Activated CD4-positive, alpha-beta T cell treated with anti-CD3 and anti-CD28 coated beads, Interleukin-2, amount 50 U/mL, for 1 hour (primary cell): ENCODE measurements at places on chromosomes 1 and 21.

DNA sequence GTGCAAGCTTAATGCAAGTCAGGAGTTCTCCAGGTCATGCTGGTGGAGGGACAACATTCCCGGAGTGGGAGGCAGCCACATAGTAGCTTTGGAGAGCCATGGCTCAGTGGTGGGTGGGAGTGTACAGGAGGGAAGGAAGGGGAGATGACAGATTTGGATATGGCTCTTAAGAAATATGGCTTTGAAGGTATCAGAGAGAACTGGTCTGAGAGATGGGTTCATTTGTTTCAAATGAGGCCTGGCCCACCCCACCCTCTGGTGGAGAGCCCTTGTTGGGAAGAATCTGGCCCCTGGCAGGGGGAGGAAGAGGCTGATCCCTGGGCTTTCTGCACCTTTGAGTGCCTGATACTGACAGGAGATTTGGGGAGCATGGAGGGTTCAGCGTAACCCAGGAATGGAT is 6.1 kb downstream of the DMBX1 start:
- no peak for DNase-seq

DNA sequence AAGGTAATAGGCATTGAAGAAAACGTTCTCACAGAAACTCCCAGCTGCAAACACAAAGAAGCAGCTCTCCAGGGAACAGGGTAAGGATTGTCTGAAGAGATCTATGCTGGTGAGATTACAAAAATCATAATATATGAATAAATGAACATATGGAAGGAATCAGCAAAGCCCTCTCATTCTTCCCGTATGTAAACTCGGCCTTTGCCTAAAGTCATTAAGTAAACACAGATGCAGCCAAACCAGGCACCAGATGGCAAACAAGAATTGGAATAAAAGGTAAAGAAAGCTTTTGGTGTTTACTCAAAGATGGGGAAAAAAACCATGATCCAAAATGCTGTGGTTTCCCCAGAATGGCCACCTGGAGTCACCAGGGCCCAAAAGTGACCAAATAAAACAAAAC is 76.6 kb upstream of the HOOK1 start:
- DNase-seq = no peak

GRCh38 chr1:83910461-83910860 is 88.5 kb downstream of the TTLL7 start:
- no peak for DNase-seq

- no peak for DNase-seq
Measured at GRCh38 chr1:242470774-242471173, 53.7 kb downstream of the PLD5 start.

DNA sequence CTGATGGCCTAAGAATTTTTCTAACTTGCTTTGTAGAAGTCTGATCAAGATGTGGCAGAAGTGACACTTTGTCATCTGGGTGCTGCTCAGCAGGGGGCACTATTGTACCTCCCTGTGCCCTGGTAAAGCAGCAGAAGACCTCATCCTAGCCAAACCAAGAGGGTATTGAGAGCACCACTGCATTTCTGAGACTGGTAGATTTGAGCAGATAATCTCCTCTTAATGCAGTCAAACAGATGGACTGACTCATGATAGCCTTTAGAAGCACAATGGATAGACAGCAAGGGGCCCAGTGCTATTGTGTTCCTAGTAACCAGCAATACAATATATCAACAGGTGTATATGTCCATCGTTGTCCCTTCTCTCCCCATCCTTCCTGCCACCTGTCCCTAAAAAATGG is 5.7 kb downstream of the TPM3 start:
- DNase-seq = peak; percentile 65

- DNase-seq = no peak
Measured at GRCh38 chr1:60171801-60172200, 98.2 kb upstream of the C1orf87 start.

DNA sequence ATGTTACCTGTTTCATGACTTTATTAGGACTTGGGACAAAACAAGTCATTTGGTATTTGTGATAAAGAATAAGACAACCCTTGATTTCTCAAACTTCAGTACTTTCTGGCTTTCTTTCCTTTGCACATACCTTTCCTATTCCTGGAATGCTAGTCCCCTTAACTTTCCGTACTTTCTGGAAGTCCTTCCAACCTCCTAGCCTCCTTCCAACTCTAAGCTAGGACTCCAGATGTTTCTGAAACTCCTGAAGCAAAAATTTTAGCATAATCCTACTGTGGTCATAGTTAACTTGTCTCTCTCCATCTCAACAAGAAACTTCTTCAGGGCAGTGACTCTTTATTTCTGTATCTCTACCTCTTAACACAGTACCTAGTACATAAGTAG is 19.8 kb upstream of the C1orf105 start:
- DNase-seq = no peak

- no peak for DNase-seq
Measured at GRCh38 chr1:47241114-47242113, 9.4 kb upstream of the TAL1 start.

- DNase-seq = no peak
Measured at GRCh38 chr1:241532162-241532531, at the start of gene KMO. Gene KMO (plus strand): TSS chr1:241532378. CDS start chr1:241532445, 67 bp downstream.

DNA sequence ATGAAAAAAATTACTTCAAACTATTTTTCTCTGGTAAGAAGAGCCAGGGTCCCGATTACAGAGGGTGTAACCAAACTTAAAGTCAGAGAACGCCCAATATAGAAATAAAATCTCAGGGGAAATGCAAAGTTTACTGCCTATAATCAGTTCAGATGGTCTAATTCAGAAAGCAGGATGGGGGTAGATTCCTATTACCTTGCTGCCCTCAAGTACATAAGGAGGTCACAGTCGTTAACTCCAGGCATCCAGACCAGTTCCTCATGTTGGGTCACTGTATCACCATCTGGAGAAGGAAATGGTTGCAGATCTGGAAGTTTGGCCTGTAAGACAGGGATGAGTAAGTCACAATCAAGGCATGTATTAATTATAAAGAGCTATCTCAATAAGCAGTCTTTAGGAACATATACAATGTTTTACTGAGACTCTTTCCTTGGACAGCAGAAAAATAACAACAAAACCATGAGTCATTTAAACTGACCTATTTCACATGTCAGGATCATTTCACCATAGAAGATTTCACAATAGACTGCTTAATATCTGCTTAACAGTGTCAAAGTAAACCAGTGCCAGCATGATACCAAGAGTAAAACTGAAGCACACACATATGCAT is 179.4 kb downstream of the SLC45A1 start:
- DNase-seq = no peak

DNA sequence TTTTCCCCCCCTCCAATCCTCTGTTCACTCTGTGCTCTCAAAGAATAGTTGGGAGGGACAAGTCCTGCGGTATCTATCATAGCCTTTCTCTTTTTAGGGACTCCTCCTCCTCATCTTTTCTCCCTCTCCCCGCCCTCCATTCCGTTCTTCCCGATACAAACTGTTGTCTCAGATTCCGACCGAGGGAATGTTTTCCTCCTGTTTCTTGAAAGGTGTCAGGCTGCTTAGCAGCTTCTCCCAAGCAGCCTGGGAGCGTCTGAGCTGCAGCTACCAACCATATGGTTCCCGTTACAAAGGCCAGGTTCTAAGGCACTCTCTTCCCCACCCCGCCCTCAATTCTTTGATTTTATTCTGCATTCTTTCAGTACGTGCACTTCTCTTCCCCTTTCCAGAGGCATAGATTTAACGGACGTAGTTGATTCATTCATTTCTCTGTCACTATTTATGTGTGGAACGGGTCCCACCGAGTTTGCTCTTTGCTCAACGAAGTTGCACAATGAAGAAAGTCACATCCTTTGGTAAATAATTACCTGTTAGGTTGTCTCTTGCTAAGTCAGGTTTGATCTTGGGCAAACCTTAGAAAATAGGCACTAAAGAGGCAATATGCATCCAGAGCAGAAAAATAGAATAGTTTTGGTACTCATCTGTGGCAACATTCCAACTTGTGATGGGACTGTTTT is 2.8 kb downstream of the ADGRL2 start:
- DNase-seq = no peak

- no peak for DNase-seq
Measured at GRCh38 chr1:26863685-26864077, 732 bp downstream of the SFN start.

DNA sequence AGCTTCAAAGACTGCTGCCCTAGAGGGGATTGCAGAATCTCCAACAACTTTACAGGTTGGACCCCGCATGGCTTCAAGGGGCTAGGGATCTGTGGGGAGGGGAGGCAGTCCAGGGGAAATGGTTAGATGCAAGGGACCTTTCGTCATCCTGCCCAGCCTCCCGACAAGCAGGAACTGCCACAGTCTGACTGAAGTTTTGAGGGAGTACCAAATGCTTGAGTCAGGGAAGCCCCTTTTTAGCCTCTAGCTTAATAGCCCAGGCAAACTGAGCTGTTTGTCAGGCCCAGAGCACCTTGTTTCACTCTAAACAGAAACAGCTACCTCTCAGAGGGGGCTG is 1.1 kb downstream of the TOR3A start:
- no peak for DNase-seq

DNA sequence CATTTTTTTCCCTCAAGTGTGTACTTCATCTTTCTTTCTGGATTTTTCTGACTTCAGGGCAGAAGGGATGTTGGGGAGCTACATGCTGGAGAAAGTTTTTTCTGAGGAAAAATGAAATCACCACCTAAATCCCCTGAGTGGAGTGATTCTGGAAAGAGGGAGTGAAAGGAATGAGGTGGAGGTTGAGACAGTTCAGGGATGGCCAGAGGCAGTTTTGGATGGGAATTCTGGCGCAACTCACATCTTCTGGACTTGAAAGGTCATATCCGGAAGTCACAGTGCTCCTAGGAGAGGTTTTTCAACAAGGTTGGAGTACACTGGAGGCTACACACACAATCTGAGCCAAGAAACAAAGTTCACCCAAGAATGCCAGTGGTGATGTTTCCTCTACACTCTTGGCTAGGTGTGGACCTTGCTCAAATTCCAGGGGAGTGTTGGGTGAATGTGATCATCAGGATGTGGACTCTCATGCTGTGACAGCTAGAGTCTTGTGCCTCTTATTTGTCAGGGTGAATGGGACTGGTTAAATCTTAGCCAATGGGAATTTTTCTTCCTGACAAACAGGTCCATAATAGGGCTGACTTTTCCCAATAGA is 161.5 kb downstream of the HLX start:
- DNase-seq = no peak

DNA sequence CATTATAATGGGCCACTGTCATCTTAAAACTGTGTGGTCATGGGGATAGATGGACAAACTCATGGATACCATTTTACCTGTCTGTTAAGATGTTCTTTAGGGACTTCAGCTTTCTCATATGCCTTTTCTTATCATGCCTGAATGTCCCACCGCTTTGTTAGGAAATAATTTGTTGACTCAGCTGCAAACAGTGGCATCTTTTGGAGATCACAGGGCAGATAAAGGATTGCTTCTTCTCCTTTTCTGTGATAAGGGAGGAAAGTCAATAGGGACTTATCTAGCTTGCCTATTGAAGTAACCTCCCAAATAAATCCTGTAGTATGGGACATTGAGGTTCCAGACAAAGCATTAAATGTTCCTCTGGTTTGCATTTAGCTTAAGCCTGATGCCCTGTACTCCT is 79.8 kb upstream of the KIAA0040 start:
- no peak for DNase-seq

- peak; percentile 25 for DNase-seq
Measured at GRCh38 chr1:116667575-116668105, at the start of gene IGSF3. Gene IGSF3 (minus strand): TSS chr1:116667733. CDS start chr1:116666326, 1,407 bp downstream.

- DNase-seq = no peak
Measured at GRCh38 chr1:97660431-97661105, 260.3 kb downstream of the DPYD start.

DNA sequence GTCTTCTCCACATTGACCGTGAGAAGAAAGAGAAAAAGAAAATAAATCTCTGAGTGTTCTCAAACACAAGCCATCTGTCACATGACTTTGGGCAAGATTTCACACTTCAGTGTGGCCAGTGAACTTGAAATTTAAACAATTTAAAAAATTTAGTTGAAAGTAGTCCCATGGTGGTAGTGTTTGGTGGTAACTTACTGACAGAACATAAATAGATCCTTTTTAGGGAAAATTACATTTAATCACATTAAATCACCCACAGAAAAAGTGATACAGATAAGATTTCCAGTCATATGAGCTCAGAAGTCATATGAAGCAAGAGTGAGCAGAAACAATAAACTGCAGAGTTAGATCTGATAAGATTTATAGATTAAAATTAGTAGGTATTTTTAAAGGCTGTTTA is 31.9 kb upstream of the SGIP1 start:
- DNase-seq = no peak

- no peak for DNase-seq
Measured at GRCh38 chr1:23964790-23965740, 5.4 kb downstream of the PNRC2 start.

DNA sequence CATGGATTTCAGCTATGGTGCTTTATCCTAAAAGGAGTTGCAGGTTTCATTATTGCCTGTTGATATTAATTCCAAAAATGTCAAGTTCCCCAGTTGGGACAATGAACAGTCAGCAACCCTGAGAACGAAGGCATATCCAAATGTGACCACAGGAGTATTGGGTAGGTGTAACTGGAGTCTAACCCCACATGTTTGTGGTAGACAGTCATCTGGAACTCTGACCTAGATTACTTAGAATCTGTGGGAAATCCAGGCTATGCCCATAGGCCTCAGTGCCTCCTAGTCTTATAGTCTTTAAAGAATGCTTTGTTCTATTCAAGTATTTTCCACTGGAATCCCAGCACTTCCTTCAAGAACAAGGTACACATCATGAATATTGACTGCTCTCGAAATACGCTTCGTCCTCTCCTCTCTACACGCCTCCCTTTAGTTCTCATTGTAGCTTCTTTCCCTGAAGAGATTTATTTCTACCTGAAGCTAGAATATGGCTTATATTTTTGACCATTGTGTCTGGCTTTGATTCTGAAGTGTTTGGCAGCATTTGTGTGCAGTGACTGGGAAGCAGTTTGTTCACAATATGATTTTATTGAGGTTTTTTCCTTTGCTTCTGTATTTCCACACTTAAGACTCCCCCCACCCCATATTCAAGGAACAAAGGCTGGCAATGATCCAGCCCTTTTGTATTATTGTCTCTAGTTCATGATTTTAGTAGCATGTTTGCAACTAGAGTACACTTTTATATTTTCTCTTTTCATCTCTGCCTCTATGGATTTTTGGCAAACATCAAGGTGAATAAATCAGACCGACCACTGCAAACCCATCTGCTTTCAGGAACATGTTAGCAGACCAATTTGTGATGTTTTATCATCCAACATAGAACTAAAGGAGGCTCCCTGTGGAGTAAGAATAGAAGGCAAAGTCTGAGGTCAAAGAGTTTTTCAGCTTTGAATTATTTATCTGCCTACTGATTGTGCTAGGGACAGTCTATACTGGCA is 178.6 kb downstream of the GPR52 start:
- DNase-seq = no peak

- DNase-seq = no peak
Measured at GRCh38 chr1:24374891-24375786, 38.4 kb downstream of the STPG1 start.

GRCh38 chr1:113333056-113333455 is 57.3 kb upstream of the MAGI3 start:
- no peak for DNase-seq

GRCh38 chr1:31000301-31000700 is 65.2 kb downstream of the PUM1 start:
- DNase-seq = no peak
